Activated T-cell treated with anti-CD3 and anti-CD28 coated beads for 1 hour (primary cell): ENCODE measurements at places on chromosomes 12 and 14.

DNA sequence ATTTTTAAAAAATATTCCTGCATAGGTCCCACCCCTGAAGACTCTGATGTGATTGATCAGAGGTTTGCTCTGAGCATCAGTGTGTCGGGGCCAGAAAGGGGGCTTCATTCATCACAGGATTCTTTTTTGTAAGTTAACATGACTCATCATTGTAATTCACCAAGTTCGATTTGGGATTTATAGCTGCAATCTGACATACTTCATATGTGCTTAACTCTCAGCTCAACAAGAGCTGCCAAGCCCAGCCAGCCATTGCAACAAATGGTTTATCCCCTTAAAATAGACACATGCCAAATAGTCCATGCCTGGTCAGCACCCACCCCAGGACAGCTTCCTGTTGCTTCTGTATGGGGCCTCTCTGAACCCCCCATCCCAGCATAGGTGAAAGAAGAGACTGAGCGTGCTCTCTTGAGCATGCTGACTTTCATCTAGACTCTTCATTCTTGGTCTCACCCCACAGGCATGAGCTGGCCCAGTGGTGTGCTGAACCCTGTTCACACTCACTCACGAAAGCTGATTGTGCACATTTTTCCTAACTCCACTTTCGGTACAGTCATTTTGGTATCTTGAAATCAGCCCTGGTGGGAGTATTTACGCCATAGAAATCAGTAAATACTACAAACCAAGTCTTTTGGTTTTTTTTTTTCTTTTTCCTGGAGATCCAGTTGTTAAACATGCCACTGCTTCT is 101.4 kb downstream of the STAB2 start:
- DNase-seq, result no peak

DNA sequence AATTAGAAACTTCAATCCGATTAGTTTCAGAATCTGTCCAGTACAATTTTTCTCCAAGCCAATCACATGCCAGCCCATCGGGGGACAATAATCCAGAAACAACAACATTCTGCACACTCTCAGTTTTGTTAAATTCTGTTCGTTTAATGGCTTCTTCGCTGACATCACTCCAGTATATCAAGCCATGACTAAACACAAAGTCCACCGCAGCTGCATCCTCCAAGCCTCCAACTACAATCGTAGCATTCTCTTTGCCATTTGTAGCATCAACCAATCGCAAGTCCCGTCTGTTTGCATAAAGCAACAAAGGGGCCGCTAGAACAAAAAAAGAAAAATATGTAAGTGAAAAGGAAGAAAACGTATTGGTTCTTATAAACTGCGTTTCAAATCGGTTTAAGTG is 22.5 kb downstream of the LRP6 start:
- DNase-seq, result no peak

GRCh38 chr12:52195065-52195730 is 3.4 kb upstream of the KRT80 start:
- DNase-seq, result no peak

- DNase-seq, result no peak
Measured at GRCh38 chr12:123387508-123388176, 3.7 kb downstream of the KMT5A start.

- no peak for DNase-seq
Measured at GRCh38 chr12:124681779-124682391, 114.5 kb upstream of the NCOR2 start.

DNA sequence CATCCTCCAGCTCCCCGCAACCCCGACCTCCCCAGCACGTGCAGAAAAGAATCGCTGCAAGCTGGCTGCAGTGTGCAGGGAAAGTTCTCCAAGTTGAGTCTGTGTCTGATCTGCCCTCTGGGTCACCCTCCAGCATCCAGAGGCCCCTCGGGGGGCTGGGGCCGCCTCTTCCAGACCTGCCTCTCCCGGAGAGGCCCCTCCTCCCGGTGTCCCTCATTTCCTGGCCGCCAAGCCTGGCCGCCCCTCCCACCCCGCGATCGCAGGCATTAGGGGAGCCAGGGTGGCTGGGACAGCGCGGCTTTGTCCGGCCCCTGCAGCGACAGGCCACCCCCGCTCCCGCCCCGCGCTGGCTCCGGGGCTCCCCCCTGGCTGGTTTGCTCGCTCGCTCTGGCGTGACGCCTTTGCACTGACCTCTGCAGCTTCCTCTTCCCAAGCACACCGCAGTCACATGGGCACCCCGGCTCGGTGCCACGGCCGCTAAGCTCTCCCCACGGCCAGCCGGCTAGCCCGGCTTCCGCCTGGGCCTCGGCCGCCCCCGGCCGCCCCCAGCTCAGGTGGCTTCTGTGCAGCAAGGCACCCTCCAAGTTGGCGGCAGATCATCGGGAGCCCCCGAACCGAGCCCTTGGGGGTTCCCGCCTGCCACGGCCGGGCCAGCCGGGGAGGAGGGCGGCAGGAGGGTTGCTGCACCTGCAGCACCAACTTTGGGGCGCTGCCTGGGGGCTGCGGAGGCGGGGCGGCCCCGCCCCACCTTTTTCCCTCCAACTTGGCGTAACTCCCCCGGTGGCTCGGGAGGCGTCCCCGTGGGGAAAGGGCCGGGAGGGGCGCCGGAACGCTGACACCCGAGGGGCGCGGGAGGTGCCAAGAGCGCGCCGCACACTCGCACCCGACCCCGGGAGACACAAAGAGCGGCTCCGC is 43.7 kb downstream of the KDM2B start:
- no peak for DNase-seq

DNA sequence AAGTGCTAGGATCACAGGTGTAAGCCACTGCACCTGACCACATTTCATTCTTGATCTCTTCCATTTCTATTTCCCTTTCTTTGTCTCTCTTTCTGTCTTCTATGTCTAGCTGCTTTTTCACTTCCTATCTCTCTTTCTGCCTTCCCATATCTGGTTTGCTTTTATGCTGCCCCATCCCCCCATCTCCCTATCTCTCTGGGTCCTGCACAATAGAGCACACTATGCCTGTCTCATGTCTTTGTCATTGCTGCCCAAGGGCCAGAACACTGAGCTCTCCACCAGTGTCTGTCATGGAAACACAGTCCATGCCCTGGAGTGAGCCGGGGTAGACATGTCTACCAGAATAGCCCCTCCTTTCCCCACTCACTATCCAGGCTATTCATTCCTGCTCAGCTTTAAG is 12.3 kb upstream of the RARG start:
- no peak for DNase-seq

- DNase-seq, result no peak
Measured at GRCh38 chr14:103463149-103463548, 59.5 kb downstream of the CKB start.

DNA sequence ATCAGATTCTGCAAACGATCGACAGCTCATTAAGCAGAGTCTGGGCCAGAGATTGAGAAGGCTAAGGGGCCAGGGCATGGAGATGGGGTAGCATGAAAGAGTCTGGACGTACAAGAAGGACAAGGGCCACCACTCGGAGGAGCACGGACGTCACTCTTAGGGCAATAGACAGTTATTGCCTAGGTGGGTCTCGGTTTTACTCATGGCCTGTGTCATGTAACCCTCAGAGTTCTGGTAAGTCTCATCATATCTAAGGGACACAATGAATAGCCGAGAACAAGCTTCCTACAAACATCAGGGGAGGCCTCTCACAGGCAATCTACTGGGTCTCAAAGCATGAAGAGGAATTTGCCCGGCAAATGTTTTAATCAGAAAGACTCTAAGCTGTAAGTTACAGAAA is 30.4 kb upstream of the ITPK1 start:
- DNase-seq, result no peak

DNA sequence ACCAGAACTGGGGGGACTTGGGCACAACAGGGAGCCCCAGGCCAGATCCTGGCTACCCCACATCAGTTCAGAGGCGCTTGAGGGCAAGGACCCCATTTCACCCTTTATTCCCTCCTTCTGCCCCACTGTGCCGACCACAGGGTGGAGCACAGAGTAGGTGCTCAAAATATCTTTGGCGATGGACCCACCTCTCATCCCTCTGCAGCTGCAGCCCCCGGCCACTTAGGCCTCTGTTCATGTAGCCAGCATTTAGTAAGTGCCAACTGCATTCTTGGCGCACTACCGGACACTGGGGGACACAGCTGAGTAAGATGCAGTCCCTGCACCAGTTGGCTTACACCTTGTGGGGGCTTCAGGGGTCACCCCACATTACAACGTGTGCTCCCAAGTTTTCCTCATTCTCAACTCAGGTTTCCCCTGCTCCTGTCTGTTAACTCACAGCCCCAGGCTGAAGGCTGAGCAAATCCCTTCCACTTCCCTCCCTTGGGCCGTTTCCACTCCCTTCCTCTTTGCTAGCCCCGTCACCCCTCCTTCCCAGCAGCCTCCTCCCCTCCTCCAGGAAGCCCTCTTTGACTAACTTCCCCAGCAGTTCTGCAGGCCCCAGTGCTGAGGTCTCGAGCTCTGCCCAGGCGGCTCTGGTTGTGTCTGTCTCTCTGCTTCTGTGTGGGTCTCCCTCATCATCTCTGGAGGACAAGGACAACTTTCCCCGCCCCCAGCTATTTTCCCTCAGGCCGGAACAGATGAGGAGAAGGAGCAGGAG is 26.5 kb downstream of the KRT80 start:
- no peak for DNase-seq

DNA sequence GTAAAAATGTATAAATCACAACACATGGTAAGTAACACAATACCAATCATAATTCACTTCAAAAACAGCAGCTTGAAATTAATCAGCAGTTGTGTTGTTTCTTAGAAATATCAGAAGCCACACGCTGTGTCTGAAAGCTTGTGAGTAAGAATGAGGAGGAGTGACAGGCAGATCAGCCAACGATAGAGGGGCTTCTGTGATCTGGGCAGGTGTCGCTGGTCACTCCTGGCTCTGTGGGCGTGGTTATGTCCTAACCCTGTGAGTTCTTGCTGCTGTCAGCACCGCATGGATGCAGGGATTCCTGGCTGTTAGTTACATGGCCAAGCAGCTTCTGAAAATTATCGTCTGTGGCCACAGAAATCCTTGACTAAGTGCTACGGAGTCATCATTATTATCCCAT is 123.4 kb downstream of the SLC25A47 start:
- no peak for DNase-seq

GRCh38 chr14:79631276-79631675 is 580.0 kb downstream of the DIO2 start:
- DNase-seq, result no peak

DNA sequence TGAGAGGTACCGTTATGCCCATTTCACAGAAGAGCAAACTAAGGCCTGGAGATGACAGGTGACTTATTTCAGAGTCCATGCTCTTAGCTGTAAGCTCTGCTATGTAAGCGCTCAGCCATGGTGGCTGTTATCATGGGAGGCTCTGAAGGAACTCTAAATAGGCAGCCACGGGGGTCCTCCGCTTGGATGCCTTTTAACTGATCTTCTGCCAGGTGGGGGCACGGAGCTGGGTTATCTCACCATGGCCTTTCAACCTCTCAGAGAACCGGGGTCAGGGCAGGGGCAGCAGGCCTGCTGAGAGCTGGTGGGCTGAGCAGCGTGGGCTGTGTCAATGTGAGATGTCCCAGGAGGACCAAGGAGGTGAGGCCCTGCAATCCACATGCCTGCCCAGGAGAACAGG is 49.7 kb upstream of the RBM19 start:
- no peak for DNase-seq

- no peak for DNase-seq
Measured at GRCh38 chr14:32571995-32572866, 243.1 kb downstream of the AKAP6 start.

- DNase-seq, result no peak
Measured at GRCh38 chr14:87971010-87971409, 22.0 kb downstream of the GALC start.

GRCh38 chr14:96783043-96783914 is 13.9 kb upstream of the VRK1 start:
- DNase-seq, result no peak
